Activated CD4-positive, alpha-beta T cell treated with anti-CD3 and anti-CD28 coated beads, Interleukin-2, amount 10 ng/mL, durations not matched to agents 24 days and 14 days (primary cell): ENCODE measurements at places on chromosomes 16 and 17. TPM values are rescaled to one million over a fixed set of nuclear protein-coding genes. Genes with fewer than 3 reads are reported as not detected.

DNA sequence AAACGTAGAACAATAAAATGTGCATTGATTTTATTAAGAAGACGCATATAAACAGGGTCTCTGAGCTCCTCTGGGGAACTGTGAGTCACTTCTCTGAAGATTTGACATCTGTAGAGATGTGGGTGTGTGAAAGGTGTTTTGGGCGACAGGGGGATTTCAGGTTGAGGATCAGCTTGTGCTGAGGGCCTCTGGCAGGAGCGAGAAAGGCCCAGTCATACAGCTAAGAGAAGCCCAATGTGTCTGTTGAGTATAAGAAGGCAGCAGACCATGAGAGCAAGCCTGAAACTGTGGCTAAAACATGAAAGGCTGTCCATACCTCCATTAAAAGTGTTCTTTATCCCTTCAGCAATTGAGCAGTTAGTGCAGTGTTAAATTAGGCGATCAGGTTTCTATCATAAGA, 406.5 kb upstream of the MON1B start:
- no peak for DNase-seq

DNA sequence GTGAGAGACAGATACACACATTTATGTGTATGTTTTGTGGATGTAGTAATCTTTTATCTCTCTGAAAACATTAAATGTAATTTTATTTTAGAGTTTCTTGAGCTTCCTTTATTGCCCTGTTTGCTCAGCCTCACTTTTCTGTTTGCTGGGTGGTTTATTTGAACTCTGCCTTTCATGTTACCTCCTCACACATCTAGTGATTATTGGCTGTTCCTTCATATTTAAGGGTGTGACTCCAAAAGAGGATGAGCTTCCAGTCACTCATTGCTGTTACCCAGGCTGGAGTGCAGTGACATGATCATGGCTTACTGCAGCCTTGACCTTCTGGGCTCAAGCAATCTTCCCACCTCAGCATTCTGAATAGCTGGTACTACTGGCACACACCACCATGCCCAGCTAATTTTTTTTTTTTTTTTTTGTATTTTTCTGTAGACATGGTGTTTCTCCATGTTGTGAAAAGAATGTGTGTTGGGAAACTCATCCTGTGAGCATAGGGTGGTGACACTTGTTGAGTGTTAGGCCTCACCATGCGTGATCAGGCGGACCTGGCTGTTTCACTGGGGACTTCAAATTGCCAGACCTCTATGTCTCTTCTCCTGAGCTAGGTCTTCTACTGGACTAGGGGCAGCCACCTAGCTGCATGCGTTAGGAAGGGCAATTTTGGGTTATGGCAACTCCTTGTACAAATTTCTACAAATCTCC, 37.8 kb downstream of the GOSR1 start:
- DNase-seq = no peak

DNA sequence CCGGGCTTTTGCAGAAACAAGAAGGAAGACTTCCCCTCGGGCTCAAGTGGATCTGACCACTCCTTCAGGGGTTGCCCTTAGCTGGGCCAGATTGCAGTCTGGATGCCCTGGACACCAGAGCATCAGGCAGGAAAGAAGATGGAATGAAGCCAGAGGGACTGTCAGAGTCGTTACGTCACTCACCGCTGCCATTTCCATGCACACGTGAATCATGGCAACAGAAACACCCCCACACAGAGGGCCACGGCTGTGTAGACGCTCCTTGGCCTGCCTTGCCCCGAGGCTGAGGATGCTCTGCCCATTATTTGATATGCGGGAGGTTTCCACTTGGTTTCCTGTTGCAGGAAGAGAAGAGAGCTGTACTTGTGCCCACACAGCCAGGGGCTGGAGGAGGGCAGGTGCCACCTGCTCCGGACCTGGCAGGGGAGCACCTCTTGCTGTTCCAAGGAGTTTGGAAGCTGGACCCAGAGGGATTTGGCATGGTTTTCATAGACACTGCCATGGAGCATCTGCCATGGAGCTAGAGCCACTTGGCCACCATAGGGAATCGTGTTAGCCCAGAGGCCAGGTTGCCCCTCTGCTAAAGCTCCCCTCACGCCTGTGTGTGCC, 29.4 kb downstream of the RBFOX3 start:
- no peak for DNase-seq

GRCh38 chr17:3770466-3770865, 30.5 kb downstream of the ITGAE start:
- DNase-seq = no peak

GRCh38 chr17:61002316-61002736, 324.7 kb downstream of the BCAS3 start:
- DNase-seq = no peak

DNA sequence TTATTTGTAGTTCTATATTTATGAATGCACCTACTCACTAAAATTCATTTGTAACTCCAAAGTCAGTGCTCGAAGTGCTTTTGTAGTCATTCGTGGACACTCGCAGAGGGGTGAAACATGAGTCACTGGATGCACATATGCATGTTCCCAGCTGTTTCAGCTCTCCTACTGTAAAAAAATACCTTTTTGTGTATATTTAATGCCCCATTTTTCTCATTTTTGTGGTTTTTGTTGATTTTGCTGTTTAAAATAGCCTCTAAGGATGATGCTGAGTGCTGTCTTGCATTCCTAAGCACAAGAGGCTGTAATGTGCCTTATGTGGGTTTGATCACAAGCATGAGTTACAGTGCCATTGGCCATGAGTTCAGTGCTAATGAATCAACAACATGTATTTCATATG, 30.6 kb downstream of the CENPV start:
- DNase-seq = no peak

Gene TNFAIP1
- total RNA-seq = 30.8 and 32.7 TPM in 2 replicates

Gene DLX3
- total RNA-seq = 0.12 TPM in 1 of 2 replicates, not detected in the other
